NCI-H226 (cell line): ENCODE measurements at places on chromosomes 16 and 17.

- peak; percentile 59 for DNase-seq
Measured at GRCh38 chr17:7835814-7836595, 2.0 kb downstream of the KDM6B start.

DNA sequence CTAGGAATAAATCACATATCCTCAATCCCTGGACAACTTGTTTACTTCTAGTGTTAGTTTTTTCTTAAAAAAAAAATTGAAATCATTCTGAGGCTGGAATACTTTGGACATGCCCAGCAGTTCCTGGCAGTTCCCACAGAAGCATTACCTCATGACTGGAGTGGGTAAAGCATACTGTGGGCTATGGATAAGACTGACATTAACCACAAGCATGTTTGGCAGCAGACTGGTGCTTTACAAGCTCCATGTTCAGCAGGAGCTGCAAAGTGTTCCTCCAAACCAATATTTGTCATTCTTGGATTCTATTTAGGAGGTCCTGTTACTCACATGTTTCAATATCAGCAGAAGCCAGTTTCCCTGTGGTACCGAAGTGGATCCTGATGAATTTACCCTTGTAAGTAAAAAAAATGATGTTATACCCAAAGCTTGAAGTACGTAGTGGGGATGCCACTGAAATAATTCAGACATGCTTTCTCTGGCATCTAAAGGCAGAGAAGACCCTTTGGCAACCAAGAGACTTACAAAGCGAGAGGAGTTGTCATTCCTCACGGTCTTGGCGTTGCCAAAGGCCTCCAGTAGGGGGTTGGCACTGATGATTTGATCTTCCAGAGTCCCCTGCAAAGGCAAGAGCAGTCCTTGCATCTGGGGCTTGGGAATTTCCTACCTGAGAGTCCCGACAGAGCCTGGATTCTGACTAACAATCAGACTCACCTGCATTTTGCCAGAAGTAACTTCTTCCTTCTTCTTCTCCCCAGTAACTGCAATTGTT, 4.9 kb downstream of the MYH1 start:
- DNase-seq: peak; percentile 54

GRCh38 chr16:12133729-12134128, 157.2 kb downstream of the SNX29 start:
- DNase-seq: no peak

- DNase-seq: no peak
Measured at GRCh38 chr16:64704386-64704785, 417.5 kb downstream of the CDH11 start.

GRCh38 chr17:20205609-20206008, 196.4 kb downstream of the SPECC1 start:
- no peak for DNase-seq

DNA sequence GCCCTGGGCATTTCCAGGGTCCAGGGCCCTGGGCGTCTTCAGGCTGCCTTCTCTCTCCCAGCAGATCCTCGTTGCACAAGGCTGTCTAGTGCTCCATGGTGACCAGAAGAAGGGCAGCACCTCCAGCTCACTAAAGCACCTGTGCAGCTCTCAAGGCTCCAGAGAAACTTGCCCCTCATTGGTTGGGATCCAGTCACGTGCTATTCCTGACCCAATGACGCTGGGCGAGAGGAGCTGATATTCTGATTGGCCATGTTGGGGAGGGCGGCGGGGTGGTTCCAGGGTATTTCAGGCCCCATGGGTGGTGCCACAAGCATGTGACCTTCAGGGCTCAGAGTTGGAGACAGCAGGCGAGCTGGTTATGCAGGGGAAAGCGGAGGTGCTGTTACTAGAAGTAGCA, 309.1 kb downstream of the TOX3 start:
- DNase-seq: no peak

DNA sequence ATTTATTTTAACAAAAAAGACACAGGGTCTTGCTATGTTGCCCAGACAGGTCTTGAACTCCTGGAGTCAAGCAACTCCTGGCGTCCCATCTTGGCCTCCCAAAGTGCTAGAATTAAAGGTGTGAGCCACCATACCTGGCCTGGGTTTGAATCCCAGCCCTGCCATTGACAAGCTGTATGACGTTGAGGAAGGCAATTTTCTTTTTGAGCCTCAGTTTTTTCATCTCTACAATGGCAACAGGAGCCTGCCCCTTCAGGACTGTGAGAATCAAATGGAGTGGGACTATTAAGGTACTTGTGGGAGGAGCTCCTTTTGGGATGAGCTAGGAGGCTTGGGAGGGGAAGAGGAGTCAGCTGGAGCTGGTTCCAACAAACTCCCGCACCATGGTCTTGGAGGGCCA, 6.2 kb downstream of the RARA start:
- no peak for DNase-seq

DNA sequence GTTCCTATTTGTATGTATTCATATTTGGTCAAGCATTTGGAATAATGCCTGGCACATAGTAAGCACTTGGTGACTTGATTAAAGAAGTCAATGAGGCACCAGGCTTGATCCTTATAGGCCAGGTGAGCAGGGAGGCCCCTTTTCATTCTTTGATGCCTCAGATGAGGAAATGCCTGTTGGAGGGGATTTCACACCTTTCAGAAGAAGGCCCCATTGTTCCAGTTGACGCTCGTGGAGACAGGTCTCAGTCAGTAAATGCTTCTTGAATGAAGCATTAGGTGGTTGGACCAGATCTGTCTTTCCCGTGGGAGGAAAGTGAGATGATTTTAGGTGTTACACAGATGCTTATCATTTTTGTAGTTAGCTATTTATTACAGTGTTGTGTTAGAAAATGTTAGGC, 13.0 kb downstream of the LCMT1 start:
- DNase-seq: no peak

DNA sequence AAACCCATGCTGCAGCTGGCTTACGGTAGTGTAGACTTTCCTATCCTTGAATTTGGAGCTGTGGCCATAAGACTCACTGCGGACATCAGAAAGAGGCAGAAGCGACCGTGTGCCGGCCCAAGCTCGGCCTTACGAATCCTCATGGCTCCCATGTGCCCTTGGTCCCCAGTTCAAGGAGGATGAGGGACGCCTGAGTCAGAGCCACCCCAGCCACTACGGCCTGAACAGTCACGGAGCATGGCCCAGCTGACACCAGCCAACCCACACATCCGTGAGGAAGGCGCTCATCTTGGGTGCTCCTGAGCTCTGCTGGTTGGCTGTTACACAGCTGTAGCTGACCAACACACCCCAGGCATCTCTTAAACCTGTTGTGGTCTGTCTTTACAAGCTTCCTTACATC, 44.0 kb downstream of the ZCCHC14 start:
- no peak for DNase-seq

DNA sequence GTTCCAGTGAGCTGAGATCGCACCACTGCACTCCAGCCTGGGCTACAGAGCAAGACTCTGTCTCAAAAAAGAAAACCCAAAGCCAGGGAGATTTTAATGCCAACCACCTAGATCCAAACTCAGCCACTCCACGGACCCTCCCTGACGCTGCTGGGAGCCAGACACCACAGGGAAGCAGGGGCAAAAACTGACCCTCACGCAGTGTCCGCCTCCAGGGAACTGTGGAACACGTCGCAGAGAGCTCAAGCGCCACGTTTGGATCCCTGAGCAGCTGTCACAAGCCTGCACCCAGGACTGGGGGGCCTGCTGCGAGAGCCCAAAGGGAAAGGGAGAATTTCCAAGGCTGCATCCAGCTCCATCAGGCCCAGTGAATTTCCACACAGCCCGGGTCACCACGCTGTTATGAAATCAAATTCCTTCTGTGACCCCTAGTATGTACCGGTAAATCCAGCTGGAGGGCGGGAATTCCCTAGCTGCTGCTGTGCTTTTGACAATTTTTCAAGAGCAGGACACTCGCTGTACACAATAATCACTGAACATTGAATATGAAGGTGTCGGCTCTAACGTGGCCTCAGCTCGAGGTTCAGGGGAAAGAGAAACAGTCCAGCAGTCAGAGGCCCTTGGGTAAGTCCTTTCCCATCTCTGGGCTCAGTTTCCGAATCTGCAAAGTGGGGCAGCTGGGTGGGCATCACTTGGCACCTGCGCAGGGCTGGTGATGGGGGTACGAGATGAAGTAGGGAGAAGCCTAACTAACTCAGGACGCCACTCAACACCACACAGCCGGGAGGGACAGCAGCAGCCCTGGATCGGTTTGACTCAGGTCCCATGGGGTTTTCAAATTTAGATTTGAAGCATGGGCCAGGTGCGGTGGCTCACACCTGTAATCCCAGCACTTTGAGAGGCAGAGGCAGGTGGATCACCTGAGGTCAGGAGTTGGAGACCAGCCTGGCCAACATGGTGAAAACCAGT, 8.6 kb downstream of the CARHSP1 start:
- DNase-seq: peak; percentile 59

DNA sequence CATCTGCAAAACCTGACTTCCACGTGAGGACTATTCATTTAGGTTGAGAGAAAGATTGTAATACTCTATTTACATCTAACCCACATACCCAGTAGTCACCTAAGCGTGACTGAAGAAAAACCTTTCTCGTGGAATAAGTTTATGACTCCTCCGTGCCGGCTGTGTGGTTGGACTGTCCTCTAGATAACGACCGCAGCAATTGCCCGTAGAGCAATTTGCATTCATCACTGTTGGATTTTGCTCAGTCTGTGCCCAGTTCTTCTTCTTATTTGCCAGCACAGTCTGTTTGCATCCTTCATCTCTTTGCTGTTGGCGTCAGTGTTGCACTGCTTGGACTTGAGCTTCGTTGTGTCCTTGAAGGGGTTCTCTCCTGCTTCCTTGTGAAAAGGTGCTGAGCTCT, 131.3 kb downstream of the CYB561 start:
- DNase-seq: no peak

- DNase-seq: no peak
Measured at GRCh38 chr17:63116967-63117830, 151.2 kb downstream of the TANC2 start.
